ENCODE measurements at places on chromosomes 12 and 14. TPM values are rescaled to one million over a fixed set of nuclear protein-coding genes. Genes with fewer than 3 reads are reported as not detected.

DNA sequence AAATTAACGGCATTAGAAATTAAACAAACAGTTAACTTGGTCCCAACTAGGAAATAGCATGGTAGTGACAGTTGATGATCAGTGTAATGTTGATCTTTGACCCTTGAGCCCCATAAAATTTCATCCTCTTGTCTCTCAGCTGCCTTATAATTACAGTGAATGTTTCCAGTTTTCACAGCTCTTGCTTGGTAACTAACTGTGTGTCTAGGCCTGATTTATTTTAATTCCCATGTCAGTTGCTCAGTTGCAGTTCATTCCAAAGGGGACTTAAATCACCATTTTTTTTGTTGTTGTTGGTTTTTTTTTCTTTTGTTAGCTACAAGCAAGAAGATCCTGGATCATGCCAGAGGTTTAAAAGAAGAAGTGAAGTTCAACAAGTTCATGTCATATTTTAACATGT, 1883.7 kb upstream of the FLRT2 start:
- no peak for DNase-seq

DNA sequence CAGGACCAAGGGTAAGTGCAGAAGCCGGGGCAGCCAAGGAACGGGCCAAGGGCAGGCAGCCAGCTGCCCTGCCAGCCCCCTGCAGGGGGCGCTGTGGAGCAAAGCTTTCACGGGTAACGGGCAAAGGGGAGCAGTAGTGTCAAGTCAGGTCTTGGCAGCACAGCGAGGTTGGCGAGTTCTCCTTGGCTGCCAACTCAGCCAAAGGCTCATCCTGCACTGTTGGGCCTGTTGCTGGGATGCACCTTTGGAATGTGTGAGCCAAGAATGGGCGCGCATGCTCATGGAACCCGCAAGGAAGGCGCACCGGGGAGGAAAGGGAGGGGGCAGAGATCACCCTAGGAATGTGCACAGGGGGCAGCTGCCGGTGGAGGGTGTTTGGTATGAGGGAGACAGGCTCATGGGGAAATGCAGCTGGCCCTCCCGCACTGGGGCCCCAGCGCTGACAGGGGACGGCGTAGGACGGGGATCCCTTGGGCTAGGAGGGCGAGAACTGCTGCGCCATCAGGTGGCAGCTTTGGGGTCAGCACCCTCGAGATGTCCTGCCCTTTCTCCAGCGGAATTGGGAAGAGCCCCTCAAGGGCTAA, 138.0 kb downstream of the ASCL4 start:
- no peak for DNase-seq

DNA sequence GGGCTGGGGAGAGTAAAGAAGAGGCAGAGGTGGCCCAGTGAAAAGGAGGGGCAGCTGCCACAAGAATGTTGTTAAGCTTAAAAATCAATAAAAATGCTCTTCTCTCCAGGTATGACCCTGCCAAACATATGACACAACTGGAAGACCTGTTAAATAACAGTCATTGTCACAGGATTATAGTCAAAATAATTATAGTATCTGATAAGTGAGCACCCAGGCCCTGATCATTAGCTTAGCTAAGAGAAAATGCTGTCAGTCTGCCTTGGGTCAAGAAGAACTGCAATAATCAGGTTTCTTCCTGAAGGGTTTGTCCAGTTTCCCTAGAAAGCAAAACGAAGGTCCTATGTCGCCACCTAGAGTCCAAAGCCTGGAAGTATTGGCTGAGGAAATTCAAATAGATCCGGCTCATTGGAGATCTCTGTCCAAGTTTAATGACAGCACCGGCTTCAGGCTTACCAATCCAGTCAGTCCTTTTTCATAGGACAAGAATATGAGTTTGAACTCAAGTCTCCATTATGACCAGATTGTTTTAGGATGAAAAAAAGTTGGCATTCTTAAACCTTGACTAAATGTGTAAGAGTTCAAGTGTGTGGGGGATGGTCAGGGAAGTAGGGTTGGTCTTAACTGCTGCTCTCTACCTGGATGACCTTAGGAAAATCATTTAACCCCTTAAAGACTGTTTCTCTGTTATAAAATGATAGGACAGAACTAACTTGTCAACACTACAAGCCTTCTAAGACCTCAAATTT, 22.5 kb upstream of the NKX2-8 start:
- DNase-seq: no peak

DNA sequence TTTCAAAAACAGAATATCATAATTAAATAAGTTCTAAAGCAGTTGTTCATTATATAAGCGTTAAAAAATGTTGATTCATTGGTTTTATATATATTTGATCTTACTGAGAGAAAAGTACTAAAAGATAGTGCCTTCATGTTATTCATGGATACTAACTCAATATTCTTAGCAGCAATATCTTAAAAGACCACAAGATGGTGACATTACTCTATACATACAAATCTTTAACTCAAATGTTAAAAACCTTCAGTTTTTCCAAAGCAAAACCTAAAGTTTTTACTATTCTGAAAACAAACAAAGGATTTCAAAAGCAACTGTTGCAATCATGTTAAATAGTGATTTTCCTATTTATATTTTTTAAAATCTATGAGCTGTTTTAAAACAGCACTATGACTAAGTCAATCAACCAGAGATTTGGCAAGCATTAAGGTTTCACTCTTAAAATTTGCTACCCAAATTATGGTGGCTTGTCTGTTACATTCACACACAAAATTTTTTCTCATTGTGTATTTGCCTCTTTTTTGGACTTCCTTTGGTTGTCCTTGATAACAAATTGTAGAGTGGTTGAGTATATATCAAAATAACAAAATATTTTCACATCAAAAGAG, 50.1 kb upstream of the RERGL start:
- no peak for DNase-seq

The CKB gene
- 572 TPM for total RNA-seq

GRCh38 chr12:80175307-80175930, 76.1 kb downstream of the OTOGL start:
- DNase-seq: no peak

The NRXN3 gene
- 4.1 TPM for total RNA-seq

GRCh38 chr14:43166163-43166562, 1340.9 kb downstream of the FSCB start:
- no peak for DNase-seq

- DNase-seq: no peak
Observed at GRCh38 chr12:16238661-16239060, 38.8 kb downstream of the SLC15A5 start.

DNA sequence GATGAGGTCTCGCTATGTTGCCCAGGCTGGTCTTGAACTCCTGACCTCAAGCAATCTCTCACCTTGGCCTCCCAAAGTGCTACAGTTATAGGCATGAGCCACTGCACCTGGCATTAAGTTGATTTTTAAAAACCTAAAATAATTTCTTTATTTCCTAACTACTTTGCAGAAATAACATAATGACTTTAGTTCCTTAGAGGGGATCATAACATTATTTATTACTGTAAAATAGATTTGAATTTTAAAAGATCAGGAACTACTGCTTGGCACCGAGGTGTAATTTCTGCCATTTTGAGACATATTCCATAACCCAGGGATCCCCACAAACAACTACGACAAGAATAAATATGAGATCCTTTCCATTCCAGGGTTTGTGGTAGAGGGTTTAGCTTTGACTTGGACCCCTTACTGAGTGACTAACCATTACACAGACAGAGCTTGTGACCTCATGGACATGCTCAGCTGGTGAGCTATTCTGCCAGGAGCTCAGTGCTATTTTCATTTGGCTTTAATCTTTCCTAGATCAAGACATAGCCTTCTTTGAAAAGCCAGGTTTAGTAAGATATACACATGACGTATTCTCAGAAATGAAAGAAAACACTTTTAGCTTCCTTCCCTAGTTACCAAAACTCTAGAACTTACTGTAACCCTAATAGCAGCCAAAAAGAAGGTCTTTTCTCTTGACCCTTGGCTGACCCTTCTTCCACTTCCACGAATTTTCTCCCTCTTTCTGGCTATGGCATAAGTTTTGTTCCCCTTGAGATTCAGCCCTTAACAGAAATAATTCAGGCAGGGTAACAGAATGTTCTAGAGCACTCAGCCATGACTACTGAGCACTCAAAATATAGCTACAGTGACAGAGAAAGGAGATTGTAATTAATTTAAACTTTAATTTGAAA, 75.1 kb upstream of the NUDT4 start:
- no peak for DNase-seq

DNA sequence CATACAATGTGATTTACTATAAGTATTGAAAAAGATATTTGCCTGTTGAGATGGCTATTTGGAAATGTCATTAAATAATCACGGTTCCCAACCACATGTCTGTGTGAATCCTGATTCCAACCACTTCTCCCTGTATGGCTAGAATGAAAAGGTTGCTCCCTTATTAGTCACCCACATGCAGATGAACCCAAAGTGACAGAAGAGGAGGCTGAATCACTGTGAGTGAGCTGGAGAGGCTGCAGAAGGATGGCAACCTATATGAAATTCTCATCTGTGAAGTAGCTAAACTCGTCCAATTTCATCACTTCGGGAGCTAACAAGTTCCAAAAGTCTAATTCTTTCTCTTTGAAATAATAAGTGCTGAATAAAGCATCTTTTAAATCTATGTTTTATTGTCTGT, 300.5 kb downstream of the PRKD1 start:
- DNase-seq: no peak

The ACACB gene
- 12.9 TPM for total RNA-seq

- no peak for DNase-seq
Observed at GRCh38 chr12:2845280-2845679, 10.4 kb upstream of the NRIP2 start.

The RNF212B gene
- total RNA-seq: 1.2 TPM

DNA sequence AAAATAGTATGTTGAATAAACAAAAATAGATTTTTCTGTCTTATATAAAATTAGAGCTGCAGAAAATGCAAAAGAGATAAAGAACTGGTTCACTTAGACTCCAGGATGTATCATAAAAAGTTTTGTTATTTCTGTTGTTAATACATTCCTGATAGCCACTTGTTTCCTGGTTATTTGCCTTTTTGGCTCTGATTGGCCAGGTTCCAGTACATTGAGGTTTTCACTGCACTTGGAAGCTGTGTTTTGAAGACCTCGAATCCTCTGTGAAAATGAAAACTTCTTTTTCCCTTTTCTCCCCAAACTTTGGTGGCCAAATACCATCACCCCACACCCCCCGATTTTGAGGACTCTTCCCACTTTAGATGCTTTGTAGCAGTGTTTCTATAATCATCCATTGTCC, 525.3 kb downstream of the MED13L start:
- no peak for DNase-seq

The PTCSC3 gene
- not detected for total RNA-seq

DNA sequence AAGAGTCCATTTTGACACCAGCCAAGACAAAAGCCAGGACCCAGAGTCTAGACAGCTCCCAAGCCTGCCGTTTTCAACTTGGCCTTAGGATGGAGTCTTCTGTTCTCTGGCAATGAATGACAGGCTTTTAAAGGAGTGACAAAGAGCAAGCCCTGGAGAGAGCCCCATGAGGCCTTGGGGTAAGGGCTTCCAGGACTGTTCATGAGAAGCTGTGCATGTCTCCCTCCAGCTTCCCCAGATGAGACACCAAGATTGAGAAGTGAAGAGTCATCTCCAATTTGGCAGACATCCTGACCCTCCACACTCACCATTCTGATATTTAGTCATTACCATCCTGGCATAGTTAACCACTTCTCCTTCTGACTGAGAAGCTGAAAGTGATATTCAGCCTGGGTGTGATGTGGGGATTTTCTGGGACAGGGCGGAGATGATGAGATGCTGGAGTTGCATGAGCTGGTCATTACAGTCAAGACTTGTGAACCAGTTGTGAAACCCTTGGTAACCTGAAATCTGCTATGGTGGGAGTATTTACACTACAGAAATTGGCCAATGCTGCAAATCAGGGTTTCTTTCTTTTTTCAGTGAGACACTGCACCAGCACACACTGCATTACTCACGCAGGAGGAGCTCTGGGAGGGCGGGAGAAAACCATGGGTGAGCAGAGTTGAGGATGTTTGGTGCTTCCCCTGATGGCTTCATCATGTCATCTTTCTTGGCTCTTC, 77.8 kb downstream of the VCPKMT start:
- no peak for DNase-seq

- DNase-seq: no peak
Observed at GRCh38 chr12:21942377-21942703, 1.1 kb upstream of the ABCC9 start.

DNA sequence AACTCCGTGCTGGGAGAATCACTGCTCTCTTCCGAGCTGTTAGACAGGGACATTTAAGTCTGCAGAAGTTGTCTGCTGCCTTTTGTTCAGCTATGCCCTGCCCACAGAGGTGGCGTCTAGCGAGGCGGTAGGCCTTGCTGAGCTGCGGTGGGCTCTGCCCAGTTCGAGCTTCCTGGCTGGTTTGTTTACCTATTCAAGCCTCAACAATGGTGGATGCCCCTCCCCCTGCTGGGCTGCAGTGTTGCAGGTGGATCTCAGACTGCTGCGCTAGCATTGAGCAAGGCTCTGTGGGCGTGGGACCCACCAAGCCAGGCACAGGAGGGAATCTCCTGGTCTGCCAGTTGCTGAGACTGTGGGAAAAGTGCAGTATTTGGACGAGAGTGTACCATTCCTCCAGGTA, 43.7 kb downstream of the GPR137C start:
- peak; percentile 36 for DNase-seq

The RND1 gene
- total RNA-seq: 16.2 TPM
